Activated effector memory CD4-positive, alpha-beta T cell treated with Interleukin-2 at 50 U/mL for 16 hours (primary cell): ENCODE measurements at places on chromosomes 12 and 14.

GRCh38 chr12:2999265-2999841, 40.2 kb downstream of the TEAD4 start:
- no peak for DNase-seq

DNA sequence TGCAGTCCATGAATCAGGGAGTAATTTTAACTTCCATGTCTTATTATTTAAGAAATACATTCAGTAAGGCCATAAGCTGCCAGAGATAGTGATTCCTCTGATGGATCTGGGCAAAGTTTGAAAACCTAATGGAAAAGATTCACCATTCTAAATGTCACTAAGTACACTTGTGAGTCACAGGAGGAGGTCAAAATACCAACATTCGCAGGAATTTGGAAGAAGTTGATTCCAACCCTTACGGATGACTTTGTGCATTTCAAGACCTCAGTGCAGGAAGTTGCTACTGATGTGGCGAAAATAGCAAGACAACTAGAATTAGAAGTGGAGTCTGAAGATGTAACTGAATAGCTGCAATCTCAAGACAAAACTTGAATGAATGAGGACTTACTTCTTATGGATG, 69.8 kb downstream of the OSBPL8 start:
- DNase-seq: no peak

GRCh38 chr14:65476273-65476941, 63.9 kb downstream of the FUT8 start:
- no peak for DNase-seq

GRCh38 chr12:118685983-118686607, 295.2 kb upstream of the SRRM4 start:
- DNase-seq: no peak

- DNase-seq: no peak
Measured at GRCh38 chr12:52769354-52769753, 7.8 kb downstream of the KRT76 start.

GRCh38 chr12:39930101-39930500, 175.8 kb downstream of the SLC2A13 start:
- DNase-seq: no peak

DNA sequence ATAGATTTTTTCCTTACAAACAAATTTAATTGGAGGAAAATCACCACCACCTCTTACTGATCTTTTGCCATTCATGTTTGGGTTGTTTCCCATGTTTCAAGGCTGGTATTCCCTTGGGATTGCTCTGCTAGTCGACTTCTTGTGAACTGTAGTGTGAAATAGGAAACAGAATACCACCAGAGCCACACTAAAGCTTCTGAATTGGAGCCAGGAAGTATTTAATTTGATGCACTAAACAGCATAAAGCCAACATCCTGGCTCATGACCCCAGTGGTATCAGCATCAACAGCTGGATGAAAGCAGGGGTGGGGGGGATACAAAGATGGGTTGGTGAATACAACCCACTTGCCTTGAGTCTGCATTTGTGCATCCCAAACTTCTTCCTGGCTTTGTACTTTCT, 127.5 kb downstream of the TBC1D30 start:
- DNase-seq: no peak

DNA sequence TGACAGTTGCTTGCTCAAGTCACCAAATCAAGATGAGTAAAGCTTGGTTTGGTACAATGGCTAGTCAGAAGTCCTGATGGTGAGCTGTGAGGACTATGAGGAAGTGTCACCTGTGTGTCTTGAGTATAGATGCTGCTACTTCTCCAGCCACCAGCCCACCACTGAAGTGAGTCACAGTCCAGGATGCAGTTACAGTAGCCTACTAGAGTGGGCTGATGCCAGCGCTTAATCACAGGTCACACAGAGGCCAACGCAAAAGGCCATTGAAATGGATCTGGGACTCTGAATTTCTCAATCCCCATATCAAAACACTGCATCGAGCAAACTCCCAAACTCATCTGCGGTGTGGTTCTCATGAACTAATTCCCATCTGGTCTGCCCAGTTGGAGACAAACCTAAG, 223.1 kb downstream of the ANO6 start:
- no peak for DNase-seq

DNA sequence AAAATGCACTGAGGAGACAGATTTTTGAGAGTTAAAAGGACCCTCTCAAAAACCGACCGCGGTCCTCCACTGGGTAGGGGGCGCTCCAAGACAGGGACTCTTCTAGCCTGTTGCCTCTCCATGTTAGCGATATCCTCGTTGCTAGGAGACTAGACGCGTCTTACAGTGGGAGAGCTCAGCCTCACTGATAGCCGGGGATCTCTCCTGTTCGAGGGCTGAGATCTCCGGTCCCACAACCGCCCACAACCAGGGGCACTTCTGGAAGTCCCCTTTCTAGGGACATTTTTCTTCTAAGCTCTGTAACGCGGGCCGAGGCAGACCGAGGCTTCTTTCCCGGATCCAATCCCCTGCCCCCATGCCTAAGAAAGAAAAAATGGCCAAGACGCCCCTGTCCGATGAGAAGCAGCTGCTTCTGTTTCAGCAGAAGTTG, 21.3 kb downstream of the FKBP11 start:
- DNase-seq: peak; percentile 68
